ENCODE measurements at places on chromosomes 6 and 20. TPM values are rescaled to one million over a fixed set of nuclear protein-coding genes. Genes with fewer than 3 reads are reported as not detected.

The MCHR2 gene
- total RNA-seq: 7.9 TPM

The TREM2 gene
- total RNA-seq: 3.0 TPM

The KHDRBS2 gene
- 55.8 TPM for total RNA-seq

The RTN4IP1 gene
- 6.9 TPM for total RNA-seq

The CHRNA4 gene
- total RNA-seq: 22.4 TPM

The FKBP1C gene
- total RNA-seq: not detected

The RBL1 gene
- total RNA-seq: 12.8 TPM

The LY6G5B gene
- total RNA-seq: 3.4 TPM

The BFSP1 gene
- total RNA-seq: 0.49 TPM

The PAX1 gene
- not detected for total RNA-seq

The VIP gene
- 3.0 TPM for total RNA-seq

The BPIFB1 gene
- total RNA-seq: not detected

The CFAP61 gene
- 2.5 TPM for total RNA-seq

The TAAR9 gene
- total RNA-seq: 0.25 TPM

The QKI gene
- 198 TPM for total RNA-seq

The RSPH9 gene
- 5.7 TPM for total RNA-seq

The GHRH gene
- total RNA-seq: not detected

The TBC1D32 gene
- total RNA-seq: 32.2 TPM

The MEP1A gene
- total RNA-seq: under 0.01 TPM

The PLN gene
- total RNA-seq: 0.74 TPM

The ARFGEF2 gene
- 20.7 TPM for total RNA-seq

The PTGIS gene
- total RNA-seq: 4.9 TPM

The LPA gene
- 0.25 TPM for total RNA-seq

The LPIN3 gene
- 0.49 TPM for total RNA-seq

The PLAGL1 gene
- 12.0 TPM for total RNA-seq

The HLA-DOB gene
- not detected for total RNA-seq

The RFX6 gene
- total RNA-seq: not detected

The IRAK1BP1 gene
- total RNA-seq: 15.0 TPM

The SPATS1 gene
- not detected for total RNA-seq

The BTNL2 gene
- total RNA-seq: not detected

The LBP gene
- total RNA-seq: not detected

The MROH8 gene
- total RNA-seq: 3.2 TPM

The SOBP gene
- total RNA-seq: 58.0 TPM

The XKR7 gene
- total RNA-seq: 11.3 TPM

The BHLHE23 gene
- 0.25 TPM for total RNA-seq

The ANGPT4 gene
- total RNA-seq: not detected

The LST1 gene
- total RNA-seq: 0.74 TPM

The RPS6KA2 gene
- total RNA-seq: 30.2 TPM

The C20orf144 gene
- total RNA-seq: not detected

The SLPI gene
- total RNA-seq: not detected

The BPIFB4 gene
- not detected for total RNA-seq

The EYA2 gene
- total RNA-seq: 1.5 TPM

The PPIL6 gene
- total RNA-seq: 21.1 TPM

The SLC2A10 gene
- 5.4 TPM for total RNA-seq

The PTCHD4 gene
- total RNA-seq: 19.2 TPM

The HAO1 gene
- total RNA-seq: not detected

The TAGAP gene
- 0.49 TPM for total RNA-seq

The BPI gene
- total RNA-seq: 0.25 TPM

The CNR1 gene
- total RNA-seq: 265 TPM

The TREML1 gene
- not detected for total RNA-seq
